ENCODE measurements at places on chromosomes 6 and 20. TPM values are rescaled to one million over a fixed set of nuclear protein-coding genes. Genes with fewer than 3 reads are reported as not detected.

Gene DEFB113
- not detected for total RNA-seq

Gene SLC18B1
- total RNA-seq: 3.2 TPM

Gene SLC17A9
- total RNA-seq: 7.3 TPM

Gene AURKA
- 7.8 TPM for total RNA-seq

Gene TBPL1
- total RNA-seq: 13.3 TPM

Gene ISM1
- total RNA-seq: 0.30 TPM

Gene ANKRD66
- not detected for total RNA-seq

Gene PGC
- 0.53 TPM for total RNA-seq

Gene MOXD1
- 1.0 TPM for total RNA-seq

Gene SEL1L2
- total RNA-seq: not detected

Gene RNF39
- 0.31 TPM for total RNA-seq

Gene RAB22A
- 17.9 TPM for total RNA-seq

Gene SLC35D3
- total RNA-seq: not detected

Gene SLC35F1
- not detected for total RNA-seq

Gene GPR6
- not detected for total RNA-seq

Gene KCNQ2
- not detected for total RNA-seq

Measured in ovary (tissue), 10 donors.